Jurkat, Clone E6-1 (cell line): ENCODE measurements at places on chromosomes 2 and 18.

DNA sequence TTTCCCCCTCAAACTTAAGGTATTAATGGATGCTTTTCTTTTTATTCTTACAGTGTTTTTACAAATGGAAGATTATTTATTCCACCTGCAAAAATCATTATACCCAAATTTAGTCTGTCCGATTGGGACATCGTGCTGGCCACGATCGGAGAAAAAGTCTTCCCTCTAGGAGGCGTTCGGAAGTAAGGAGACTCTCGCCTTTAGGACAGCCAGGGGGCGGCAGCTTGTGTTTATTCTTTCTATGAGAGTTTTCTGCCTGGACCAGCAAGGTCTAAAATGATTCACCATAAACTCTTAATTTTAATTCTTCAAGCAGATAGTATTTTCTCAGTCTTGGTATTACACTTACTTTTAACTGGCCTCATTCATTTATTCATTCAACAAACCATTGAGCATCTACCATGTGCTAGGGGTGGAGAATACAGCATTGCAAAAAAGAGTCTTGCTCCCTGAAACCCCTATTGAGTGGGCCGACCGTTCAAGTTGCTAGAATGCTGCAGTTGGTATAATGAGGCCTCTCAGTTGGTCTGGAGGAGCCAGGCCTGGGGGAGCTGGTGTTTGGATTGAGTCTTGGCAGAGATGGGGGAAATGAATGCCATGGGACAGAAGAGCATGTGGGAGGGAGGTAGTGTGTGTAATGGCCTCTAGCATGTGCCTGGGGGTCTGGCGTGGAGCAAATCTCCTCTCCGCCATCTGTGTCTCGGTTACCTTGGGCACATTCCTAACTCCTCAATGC lies 38.7 kb downstream of the DCDC2C start:
- DNase-seq = no peak

DNA sequence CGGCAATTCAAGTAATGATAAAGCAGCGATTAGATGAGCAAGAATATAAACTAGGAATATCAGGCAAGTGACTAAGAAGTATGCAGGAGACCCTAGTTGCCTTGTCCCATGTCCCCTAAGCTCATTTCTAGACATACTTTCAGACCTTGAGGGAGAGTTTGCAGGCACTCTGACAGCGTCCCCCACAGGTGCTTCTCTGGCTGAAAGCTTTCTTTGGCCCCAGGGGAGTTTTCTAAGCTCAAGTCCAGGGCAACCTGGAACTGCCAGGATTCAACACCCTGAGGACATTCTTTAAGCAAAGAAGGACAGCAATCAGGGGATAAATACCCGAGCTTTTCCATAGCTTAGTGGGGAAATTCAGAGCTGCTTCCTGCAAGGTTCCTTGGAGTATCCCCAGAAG lies 308.1 kb upstream of the CHST9 start:
- DNase-seq = no peak

- no peak for DNase-seq
Observed at GRCh38 chr18:12518832-12519531, 111.3 kb downstream of the PRELID3A start.

GRCh38 chr18:58323866-58324762 lies 280.1 kb downstream of the NEDD4L start:
- DNase-seq = no peak

GRCh38 chr18:22678486-22678885 lies 254.6 kb upstream of the RBBP8 start:
- no peak for DNase-seq

DNA sequence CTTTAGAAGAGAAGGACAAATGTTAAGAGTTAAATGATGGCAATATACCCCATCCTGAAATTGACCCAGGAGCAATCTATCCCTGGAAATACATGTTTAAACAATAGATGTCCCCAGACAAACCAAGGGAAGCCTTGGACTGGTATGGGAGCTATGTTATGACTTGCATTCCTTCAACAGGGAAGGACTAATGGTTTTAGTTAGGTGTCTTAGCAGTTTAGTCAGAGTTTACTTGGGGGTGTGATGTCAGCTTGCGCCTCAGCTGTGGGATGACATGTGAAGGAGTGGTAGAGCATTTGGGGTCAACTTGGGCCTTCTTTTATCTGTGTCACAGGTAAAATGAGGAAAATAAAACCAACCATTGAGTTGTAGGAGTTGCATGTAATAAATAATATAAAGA lies 36.8 kb downstream of the SPC25 start:
- no peak for DNase-seq

DNA sequence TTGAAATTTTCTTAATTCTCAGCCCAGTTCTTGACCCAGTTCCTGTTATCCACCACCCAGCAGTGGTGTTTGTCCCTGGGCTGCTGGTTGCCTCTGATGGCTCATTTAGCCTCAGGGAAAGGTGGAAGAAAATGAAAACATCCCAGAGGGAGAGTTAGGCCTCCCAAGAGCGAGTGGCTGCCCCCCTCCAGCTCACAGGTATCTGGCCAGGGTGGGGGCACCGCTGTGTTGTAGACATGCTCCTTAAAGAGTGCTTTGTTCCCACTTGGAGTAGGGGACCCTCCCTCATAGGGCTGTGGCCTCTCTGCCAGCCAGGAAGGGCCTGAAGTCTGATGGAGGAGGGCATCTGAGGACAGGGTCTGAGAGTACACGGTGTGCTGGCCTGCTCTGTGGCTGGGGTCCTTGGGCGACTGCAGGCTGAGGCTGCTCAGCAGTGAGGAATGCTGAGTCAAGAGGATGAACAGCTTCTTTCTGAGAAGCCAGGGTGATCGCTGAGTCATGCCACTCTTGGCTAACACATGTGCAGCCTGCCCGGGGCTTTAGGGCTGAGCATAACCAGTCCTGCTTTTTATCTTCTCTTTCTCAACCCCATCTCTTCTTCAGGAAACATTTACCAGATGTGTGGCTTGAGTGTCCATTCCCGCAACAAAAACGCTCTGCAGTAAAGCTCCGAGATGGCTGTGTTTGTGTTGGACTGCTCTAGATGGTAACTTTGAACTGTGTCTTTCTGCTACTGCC lies 72.3 kb downstream of the IL1R2 start:
- no peak for DNase-seq

GRCh38 chr2:217387776-217388387 lies 528.0 kb upstream of the TNP1 start:
- peak; percentile 25 for DNase-seq

DNA sequence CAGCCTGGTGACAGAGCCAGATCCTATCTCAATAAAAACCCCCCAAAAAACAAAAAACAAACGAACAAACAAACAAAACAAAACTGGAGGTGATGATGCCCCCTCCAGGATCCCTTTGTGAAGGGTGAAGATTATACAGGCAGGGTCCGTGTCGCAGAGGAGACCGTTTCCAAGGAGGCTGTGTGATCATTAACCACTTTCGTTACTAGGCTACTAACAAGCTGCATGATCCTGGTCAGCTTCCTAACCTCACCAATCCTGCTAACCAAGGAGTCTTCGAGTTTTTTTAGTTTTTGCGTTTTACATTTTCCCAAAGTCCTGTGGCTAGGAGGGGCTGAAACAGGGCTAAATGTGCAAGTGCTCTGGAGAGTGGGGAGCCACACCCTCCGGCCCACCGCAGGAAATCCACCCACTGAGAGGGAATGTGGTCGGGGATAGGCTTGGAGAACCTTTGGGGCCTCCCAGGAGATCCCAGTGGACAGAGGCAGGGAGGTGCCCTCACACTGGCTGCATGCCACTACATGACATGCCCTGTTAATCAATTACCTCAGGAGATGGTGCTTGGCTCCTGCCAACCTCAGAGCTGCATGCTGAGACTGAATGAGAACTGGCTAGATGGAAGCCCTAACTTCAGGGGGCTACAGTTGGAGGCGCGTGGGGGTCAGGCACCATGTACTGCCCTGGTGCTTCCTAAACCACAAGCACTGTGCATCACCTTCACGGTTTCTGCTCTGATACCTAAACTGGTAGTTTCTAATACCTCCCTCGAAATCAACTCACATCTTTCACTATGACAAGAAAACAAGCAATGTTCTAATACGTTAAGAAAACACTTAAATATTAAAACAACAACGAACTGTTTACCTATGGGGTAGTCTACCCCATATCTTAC lies 67.5 kb upstream of the RGPD5 start:
- DNase-seq = no peak

DNA sequence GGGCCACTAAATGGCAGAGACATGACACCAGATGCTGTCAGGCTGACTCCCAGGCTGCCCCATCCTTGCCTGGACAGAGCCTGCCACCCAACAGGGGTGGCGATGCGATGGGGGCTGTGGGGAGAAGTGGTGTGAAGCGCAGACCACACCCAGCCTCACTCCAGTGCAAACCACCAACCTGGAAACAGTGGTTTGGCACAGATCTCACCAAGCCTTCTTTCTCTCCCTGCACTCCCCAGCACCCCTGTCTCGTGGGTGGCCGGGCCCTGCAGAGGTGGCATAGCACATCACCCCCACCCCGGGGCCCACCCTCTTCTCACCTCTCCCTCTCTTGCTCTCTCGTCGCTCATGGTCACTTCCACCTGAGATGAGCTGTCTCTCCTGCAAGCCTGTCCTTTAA lies 32.6 kb downstream of the CIB4 start:
- no peak for DNase-seq

GRCh38 chr2:89848114-89848513 lies 1156.6 kb downstream of the RPIA start:
- DNase-seq = no peak

DNA sequence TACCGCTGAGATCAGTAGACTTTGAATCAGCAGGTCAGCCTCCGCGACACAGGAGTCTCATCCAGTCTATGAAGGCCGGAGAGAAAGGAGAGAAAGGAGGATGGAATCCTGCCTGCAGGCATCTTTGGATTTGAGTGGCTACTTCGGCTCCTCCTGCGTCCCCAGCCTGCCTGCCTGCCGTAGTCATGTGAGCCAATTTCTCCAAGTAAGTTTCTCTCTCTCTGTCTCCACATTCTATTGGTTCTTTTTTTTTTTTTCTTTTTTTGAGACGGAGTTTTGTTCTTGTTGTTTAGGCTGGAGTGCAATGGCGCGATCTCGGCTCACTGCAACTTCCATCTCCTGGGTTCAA lies 16.7 kb downstream of the PDCD1 start:
- no peak for DNase-seq

DNA sequence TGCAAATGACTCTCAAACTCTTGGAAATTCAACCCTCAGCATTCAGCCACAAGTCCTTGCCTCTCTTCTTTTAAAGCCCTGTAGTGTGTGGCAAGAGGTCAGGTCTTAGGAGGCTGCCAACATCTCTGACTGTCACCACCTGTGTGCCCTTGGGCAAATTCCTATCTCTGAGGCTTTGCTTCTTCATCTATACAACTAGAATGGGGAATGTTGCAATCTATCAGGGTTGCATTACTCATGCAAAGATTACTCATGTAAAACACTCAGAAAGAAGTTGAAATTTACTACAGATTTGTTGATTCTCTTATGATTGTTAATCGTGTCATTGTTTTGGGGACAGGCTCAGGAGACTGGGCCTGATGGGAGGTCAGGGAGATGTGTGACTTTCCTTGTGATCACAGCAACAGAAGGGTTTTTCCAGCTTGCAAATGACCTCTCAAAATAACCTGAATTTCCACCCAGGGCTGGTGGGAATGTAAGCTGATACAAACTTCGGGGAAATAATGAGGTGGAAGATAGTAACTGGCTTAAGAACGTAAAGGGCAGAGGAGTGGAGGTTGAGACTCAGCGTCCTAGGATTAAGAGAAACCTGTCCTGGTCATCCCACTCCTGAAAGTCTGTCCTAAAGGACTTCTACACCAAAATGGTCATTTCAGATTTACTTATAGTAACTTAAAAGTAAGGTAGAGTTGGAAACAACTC lies 32.1 kb upstream of the SIGLEC15 start:
- no peak for DNase-seq

DNA sequence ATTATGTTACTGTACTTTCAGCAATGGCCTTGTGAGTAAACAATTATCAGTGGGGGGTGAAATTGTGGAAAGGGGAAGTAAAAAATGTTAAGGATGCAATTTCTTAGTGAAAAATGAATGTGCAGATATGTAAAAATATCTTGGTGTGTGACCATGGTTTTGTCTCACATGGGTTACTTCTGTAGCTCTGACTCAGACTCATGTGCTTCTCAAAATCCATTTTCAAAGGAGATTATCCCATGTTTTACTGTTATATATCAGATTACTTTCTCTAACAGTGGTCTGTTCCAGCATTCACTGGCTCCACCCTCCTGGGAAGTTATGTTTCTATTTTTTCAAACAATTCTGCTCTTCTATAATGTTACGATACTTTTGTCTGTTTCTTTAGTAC lies 298.2 kb upstream of the COL3A1 start:
- no peak for DNase-seq

DNA sequence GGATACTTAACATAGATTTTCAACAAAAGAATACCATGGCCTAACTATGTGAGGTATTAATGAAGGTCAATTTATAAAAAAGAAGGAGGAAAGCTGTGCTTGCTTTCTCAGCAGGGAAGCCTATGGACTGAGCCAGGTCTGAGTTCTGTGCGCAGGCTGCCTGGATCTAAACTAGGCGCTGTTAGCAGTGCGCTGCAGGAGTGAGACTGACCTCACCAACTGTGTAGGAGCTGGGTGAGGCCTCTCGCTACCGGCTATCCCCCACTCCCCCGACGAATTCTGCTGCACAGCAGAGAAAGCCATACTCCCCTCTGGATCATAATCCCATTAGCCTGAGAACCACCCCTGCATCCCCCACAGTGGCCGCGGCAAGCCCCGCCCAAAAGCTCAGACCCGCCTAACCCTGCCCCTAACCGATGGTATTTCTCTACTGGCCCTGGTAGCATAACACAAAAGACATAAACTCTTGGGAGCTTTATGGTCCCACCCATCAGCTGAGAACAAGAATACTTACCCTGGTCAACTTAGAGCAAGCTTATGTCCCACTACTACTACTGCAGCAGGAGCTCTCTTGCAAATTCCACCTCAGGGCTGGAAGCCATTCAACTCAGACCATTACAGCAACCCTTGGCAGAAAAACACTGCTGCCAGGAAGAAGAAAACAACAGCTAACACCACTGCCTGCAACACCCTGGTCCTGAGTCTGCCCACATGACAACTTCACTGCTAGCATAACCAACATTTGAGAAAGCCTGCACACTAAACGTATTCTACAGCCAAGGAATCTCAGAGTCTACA lies 28.0 kb downstream of the SULT1C2 start:
- no peak for DNase-seq
